ENCODE measurements at places on chromosomes 6 and 20.

DNA sequence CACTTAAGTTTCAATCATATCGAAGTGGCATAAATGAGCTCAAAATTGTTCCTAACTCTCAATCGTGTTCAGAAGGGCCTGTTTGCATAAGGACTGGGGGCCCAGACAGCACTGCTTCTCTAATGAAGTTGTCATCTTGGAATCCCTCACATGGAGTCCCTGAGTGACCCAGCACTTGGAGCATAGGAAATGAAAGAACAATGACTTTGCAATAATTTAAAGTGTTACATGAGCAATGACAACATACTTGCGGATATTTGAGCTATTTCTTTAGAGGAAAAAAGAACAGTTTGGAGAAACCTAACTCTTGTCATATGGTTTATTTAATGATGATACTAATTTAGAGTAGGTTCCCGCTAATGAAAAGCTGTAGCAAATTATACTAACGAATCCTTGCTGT is 239.9 kb downstream of the TSHZ2 start:
- H3K27ac ChIP-seq = no peak overlapping the region
- H3K27me3 ChIP-seq = no peaks in the 10 kb centered on the region
- H3K4me3 ChIP-seq = no peak overlapping the region
- no peaks in the 10 kb centered on the region for H3K4me1 ChIP-seq
- DNase-seq = no peak

DNA sequence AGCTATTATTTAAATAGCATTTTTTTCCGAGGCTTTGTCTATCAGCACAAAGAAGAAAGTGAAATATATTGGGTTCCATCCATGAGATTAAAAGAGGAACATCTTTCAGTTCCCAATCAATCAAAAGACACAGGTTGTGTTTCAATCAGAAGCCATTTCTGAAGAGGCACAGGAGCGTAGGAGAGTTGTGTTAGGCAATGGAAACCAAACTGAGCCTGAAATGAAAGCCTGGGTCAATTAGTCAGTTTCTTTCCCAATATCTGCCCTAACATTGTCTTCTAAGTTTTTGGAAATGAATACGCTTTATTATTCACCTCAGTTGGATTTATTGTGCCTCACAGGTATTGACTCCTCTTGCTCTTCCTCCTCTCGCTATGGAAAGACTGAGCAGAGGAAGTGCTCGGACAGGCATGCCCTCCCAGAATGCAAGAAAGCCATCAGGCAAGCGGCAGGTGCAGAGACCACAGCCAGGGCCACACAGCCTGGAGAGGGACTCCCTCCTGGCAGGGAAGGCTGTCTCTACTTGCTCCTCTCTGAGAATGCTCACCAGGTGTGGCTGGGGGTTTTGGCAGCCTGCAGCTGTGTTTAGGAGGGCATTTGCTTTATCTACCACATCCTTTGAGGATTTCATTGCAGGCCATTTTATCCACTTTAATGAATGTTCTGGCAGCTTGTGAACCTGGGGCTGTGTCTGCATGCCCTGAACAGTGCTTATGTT is 100.8 kb upstream of the NEDD9 start:
- DNase-seq = no peak
- no peaks in the 10 kb centered on the region for H3K4me1 ChIP-seq
- no peak overlapping the region for H3K4me3 ChIP-seq
- no peaks in the 10 kb centered on the region for H3K27me3 ChIP-seq
- no peaks in the 10 kb centered on the region for H3K36me3 ChIP-seq

DNA sequence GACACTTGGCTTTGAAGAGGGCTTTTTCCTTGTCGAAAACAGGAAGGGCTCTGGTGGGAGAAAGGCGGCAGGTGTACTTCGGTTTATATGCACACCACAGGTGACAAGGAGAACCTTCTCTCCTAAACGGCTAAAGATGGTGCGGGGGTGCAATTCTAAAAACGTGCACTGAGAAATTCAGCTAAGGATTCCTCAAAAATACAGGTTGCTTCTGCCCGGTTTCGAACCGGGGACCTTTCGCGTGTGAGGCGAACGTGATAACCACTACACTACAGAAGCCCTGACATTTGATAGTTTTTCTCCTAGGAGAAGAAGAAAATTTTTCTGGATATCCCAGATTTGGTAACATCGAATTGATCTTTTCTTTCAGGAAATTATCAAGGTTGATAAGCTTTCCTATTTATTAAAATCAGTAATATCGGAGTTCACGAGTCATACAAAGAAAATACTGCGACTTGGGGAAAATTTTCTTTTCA is 32.0 kb downstream of the POM121L2 start:
- DNase-seq = no peak
- H3K27me3 ChIP-seq = peaks cover 79% of the 10 kb centered on the region
- no peaks in the 10 kb centered on the region for H3K36me3 ChIP-seq
- H3K27ac ChIP-seq = no peak overlapping the region
- H3K4me1 ChIP-seq = no peaks in the 10 kb centered on the region

GRCh38 chr20:36091561-36092397 is 62.8 kb upstream of the EPB41L1 start:
- H3K27ac ChIP-seq = no peak overlapping the region
- no peaks in the 10 kb centered on the region for H3K36me3 ChIP-seq
- H3K27me3 ChIP-seq = no peaks in the 10 kb centered on the region
- H3K4me1 ChIP-seq = peaks cover 10% of the 10 kb centered on the region
- no peak overlapping the region for H3K4me3 ChIP-seq

- H3K36me3 ChIP-seq = no peaks in the 10 kb centered on the region
- no peak overlapping the region for H3K4me3 ChIP-seq
- H3K27me3 ChIP-seq = no peaks in the 10 kb centered on the region
- no peaks in the 10 kb centered on the region for H3K4me1 ChIP-seq
- no peak for DNase-seq
- H3K27ac ChIP-seq = no peak overlapping the region
Observed at GRCh38 chr6:168658059-168658458, 217.1 kb downstream of the SMOC2 start.

DNA sequence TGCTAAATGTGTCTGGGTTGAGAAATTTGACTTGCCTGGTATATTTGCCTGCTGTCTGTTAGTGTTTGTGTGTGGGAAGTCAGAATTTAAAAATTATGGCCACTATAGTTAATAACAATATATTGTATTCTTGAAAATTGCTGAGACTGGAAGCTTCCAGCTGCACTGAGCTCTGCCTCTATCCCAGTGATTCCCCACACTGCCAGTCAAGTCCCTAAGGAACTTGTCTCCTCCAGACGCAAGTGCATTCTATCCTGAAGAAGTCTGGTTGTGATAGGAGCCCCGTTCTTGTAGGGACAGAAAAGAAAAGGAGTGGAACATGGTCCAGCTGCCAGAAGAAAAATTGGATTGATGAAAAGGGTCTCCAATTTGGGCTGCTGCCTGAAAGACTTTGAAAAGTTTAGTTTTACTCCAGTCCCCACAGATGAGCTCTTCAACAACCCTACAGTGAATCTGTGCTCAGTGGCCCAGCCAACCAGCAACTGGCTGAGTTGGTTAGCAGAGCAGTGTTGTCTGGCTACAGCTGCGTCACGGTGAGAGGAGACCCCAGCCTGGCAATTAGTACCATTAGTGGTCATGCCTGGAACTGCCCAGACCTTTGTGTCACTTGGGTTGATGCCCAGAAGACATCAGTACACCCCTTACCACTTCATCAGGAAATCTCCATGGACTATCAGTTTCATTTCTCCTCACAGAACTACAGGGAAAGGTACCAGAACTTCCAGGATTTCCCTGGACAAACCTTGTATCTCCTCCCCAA is 183.1 kb upstream of the MCHR2 start:
- H3K27me3 ChIP-seq = no peaks in the 10 kb centered on the region
- no peak overlapping the region for H3K27ac ChIP-seq
- no peaks in the 10 kb centered on the region for H3K36me3 ChIP-seq
- H3K4me1 ChIP-seq = no peaks in the 10 kb centered on the region
- H3K4me3 ChIP-seq = no peak overlapping the region

DNA sequence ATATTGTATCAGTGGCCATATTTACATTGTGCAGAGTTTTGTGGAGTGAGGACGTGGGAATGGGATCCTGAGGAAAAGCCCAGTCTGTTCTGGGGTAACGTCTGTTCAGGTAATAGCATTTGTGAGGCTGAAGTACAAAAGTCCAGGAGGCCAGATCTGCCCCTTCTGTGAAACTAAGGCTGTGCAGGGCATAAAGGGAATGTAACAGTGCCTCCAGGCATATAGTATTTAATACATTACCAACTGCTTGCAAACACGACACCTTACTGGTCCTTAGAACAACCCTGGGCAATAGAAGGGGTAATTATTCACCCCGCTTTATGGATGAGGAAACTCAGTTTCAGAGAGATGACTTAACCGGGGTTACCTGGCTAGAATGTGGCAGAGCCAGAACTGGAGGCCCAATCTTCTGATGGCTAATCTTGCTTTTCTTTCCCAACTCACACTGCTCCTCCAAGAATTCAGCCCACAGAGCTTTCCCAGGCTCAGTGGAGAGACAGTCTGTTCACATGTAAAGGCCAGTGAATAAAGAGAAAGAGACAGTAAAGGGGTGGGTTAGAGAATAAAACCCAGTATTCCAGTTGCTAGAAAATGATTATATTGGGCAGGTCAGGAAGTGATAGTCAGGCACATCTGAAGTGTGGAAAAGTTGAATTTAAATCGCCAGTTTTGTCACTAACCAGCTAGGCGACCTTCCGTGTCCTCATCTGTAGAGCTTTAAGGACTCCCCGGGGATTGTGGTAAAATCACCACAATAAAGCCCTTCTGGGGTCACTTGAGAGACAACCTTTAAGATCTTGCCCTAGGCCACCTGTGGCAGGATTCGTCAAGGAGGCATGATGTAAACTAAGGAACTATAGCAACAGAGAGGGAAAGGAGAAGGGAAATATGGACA is 280.7 kb upstream of the CITED2 start:
- H3K36me3 ChIP-seq = no peaks in the 10 kb centered on the region
- H3K27me3 ChIP-seq = no peaks in the 10 kb centered on the region
- no peak overlapping the region for H3K27ac ChIP-seq

Data from adrenal gland (tissue), 19 donors.